Activated B cell treated with CpG ODN at 0.5 μM for 24 hours (primary cell): ENCODE measurements at places on chromosomes 5 and 9.

- no peak for DNase-seq
Observed at GRCh38 chr9:70101265-70101664, 57.6 kb downstream of the MAMDC2 start.

- DNase-seq: no peak
Observed at GRCh38 chr5:160327818-160328217, 15.5 kb upstream of the CCNJL start.

DNA sequence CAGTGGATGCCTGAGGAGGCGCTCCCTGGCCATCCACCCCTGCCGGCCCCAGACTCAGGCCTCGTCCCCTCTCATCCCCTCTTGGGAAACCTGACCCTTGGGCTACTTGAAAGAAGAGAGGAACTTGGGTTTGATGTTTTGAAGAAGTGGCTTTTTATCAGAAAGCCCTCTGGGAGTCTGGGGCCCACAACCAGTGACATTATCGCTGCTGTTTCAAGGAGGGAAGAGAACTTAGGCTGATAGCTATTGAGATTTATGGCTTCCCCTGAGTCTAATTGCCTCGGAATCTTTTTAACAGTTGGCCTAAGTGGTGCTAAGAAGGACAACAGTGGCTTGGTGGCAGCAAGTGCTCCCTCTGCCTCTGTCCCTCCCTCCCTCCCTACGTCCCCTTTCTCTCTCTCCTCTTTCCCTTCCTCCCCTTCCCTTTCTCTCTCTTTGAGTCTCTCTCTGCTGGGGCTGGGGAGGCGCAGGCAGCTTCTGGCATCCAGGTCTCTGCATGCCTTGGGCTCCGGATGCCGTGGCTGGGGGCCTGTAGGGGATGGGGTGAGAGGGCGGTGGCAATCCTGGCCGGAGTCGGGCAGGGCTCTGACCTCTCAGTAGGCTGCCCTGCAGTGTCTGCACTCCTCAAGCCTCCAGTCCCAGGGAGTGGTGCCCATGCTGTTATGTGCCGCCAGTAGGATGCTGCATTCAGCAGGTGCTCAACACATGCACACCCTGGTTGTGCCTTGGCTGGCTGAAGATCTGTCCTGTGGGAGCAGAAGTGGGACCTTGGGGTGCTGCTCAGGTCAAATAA is 49.6 kb upstream of the RXRA start:
- DNase-seq: no peak

DNA sequence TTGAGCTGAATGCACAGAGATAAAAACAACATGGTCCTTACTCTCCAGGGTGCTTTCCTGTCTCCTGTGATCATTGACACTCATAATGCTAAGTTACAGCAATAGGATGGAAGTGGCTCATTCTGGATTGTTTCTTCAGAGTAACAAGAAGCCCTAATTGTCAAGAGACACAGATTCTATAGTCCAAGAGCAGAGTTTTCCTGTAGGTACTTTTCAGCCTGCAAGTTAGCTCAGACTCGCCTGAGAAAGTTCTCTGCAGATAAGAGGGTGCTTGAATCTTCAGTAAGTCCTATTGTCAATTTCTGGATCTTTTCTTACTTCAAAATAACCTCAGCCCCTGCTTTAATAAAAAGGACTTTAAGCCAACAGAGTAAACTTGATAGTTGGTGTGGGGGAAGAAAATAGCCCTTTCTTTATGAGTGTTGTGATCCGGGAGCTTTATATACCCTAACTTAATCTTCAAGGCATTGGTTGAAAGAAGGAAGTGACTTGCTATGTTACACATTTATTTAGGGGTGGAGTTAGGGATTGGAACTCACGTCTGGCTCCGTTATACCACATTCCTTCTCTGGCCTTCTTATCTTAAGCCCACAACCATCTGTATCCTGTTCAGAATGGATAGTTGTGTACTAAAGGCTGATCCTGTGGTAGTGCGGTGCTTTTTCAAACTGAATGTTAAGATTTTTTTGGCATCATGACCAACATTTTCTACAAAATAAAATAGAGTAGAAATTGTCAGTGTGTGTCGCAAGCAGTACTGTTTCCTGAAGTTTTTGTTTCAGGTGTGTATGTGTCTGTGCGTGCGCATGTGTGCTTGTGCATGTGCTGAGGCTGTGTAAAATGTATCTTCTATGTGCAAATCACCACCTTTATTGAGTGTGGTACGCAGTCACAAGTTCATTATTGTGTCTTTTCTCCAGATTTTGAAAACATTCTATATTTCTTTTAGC is 173.9 kb downstream of the WDR70 start:
- no peak for DNase-seq

DNA sequence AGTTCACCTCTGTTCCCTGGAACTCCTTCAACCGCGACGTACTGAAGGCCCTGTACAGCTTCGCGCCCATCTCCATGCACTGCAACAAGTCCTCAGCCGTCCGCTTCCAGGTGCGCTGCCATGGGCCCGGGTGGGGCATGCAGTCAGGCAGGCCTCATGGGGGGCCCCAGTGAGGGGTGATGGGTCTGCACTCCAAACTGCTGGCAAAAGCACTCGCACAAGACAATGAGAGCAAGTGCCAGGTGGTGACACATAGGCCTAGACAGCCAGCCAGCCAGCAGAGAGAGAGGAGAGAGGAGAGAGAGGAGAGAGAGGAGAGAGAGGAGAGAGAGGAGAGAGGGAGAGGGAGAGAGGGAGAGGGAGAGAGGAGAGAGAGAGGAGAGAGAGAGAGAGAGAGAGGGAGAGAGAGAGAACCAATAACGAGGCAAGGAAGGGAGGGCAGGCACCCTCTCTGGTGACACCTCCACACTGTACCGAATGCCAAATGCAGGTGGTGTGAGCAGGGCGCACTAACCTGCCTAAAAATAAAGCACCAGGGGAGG is 21.0 kb downstream of the DBH start:
- DNase-seq: no peak

- DNase-seq: no peak
Observed at GRCh38 chr9:127519301-127520166, 68.2 kb downstream of the LRSAM1 start.

DNA sequence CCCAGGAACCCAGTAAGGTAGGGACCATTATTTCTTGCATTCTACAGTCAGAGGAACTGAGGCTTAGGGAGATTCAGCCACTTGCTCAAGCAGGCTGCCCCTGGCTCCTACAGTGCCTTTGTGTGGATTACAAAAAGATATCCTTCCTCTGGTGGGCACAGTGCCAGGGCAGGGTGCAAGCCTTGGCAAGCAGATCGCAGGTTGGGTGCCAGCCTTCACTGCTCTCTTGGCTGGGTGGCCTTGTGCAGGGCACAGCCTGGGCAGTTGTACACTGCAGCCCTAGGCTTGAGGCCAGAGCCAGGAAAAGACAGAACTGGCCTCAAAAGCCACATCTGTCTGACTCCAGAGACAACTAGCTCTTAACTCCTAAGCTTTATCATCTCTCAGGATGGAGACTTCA is 15.0 kb downstream of the DOCK2 start:
- no peak for DNase-seq

- DNase-seq: no peak
Observed at GRCh38 chr9:112755016-112755427, 4.5 kb downstream of the SNX30 start.

DNA sequence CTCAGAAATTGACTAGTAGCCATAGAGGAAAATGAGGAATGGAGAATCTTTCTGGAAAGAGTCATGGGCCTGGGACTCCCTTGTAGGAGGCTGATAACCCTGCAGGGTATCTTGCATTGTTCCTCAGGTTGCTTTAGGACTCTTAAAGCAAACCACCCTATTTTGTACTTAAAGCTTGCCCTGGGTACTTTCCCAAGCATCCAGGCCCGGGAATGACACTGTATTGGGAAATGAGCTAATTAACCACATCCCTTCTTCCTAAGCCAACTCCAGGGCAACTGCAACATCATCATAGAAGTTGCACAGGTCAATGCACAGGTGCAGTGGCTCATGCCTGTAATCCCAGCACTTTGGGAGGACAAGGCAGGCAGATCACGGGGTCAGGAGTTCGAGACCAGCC is 55.9 kb downstream of the UGCG start:
- DNase-seq: no peak

DNA sequence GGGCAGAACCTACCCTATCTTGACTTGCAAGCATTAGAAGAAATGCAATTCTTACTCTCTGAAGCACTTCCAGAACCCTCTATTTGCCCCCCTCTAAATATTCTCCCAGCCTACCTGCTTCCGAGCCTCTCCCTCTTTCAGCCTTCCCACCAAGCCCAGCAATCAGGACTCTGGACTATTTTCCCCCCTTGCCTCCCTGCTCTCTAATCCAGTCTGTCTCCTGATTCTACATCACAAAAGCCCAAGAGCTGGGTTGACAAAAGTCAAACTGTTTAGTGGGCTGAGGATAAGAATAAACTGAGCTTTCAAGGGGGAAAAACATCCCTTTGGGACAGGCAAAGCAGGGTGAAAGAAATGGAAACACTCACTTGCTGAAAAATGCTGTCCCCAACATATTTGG is 123.2 kb upstream of the KIF2A start:
- DNase-seq: no peak

DNA sequence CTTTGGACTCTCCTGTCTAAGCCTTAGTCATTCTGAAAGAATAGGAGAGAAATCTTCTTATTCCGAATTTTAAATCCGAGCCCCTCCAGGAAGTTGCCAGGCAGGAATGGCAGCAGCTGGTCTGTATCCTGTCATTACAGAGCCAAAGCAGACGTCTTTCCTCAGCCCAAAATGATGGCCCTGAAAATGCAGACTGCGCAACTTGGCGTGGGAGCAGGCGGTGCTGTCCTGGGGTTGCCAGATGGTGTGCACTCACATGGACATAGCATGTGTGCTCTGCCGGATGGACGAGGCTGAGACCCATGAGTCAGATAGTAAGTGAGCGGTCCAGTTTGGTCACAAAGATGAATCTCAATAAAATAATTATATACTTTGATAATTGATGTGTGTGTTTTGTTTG is 410.4 kb downstream of the KCTD16 start:
- no peak for DNase-seq

DNA sequence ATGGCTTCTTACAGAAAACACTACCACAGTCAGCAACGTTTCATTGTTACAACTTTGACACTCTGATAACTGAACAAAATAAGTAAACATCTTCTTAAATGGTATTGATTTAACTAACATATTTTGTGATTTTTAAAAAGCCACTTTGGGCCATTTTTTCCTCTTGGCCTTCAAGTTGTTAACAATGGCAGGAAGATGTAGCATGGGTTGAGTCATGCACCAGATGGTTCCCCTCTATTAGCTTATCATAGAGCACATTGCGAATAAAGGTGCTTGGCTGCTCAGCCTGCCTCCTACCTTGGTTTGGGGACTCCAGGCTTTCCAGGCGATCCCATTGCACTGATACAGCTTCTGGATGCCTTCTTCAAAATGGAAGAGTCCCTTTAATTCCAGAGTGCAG is 24.1 kb upstream of the CER1 start:
- no peak for DNase-seq

DNA sequence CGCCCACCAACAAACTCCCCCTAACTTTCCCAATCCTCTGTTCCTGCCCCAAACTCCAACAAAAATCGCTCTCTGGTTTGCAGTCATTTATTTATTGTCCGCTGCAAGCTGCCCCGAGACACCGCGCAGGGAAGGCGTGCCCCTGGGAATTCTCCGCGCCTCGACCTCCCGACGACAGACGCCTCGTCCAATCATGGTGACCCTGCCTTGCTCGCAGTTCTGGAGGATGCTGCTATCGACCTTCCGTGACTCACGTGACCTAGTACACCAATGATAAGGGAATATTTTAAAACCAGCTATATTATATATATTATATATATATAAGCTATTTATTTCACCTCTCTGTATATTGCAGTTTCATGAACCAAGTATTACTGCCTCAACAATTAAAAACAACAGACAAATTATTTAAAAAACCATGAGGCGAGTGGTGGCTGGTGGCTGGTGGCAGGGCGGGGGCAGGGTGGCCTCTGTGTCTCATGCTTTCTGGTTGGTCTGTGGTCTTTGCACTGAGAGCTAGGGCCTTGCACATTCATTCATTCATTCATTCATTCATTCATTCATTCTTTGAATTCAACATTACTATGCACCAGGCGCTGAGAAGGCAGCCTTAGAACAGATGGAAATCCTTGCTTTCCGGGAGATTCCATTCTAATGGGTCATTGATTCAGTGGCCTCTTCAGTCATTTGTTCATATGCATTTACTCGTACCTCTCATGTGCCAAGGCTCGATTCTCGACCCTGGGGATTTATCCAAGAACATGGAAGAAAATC is 37.9 kb downstream of the FGF18 start:
- DNase-seq: no peak

DNA sequence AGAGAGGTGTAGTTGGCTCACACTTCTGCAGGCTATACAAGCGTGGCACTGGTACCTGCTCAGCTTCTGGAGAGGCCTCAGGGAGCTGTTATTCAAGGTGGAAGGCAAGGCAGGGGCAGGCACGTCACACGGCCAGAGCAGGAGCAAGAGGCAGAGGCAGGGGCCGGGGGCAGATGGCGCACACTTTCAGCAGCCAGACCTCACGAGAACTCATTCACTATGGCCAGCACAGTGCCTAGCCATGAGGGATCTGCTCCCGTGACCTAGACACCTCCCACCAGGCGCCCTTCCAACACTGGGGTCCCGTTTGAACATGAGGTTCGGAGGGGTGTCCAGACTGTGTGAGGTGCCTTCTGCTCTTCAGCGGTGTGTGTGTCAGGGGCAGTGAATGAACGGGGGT is 71.0 kb upstream of the FCN1 start:
- no peak for DNase-seq

GRCh38 chr5:117380316-117380715 is 805.7 kb upstream of the SEMA6A start:
- DNase-seq: no peak

GRCh38 chr9:73093740-73094379 is 57.8 kb upstream of the ANXA1 start:
- no peak for DNase-seq

- no peak for DNase-seq
Observed at GRCh38 chr5:65126542-65127069, 355.1 kb downstream of the ADAMTS6 start.

DNA sequence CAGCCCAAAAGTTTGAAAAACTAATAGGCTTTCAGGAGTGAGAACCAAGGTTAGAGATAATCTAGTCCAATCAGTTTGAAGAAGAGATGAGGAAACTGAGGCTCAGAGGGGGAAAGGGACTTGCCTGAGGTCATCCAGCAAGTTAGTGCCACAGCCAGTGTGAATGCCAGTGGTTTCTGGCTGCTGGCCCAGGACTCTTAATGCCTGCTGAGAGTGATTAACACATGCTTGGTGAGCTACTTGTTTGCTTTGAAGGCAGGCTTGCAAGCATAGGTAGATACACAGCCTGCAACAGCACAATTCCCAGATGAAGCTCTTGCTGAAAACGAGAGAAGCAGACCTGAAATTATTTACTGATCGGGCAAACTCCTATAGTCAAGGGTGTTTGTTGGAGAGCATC is 591.6 kb upstream of the SGCD start:
- no peak for DNase-seq
